Activated CD4-positive, alpha-beta T cell treated with anti-CD3 and anti-CD28 coated beads, Interleukin-2, amount 10 ng/mL, durations not matched to agents 7 days and 5 days (primary cell): ENCODE measurements at places on chromosomes 2 and 18.

- no peak for DNase-seq
These were observed 41.5 kb downstream of the YPEL5 start for GRCh38 chr2:30188292-30188691.

- no peak for DNase-seq
These were observed 147.0 kb downstream of the ESCO1 start for GRCh38 chr18:21453511-21453901.

DNA sequence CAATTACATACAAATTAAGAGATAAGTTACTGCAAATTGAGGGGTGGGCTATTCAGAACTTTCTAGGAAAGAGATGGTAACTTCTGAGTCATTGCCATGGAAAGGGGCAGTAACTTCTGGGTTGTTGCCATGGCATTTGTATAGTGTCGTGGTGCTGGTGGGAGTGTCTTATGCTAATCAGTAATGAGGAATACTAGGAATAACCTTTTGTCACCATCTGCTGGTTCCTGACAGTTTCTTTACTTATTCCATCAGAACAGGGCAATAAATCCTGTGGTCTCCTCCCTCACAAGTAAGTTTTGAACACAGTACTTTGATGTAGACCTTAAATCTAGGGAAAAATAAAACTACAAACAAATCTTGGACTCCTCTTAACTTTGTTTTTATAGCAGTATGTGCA lies 435.4 kb downstream of the BCL11A start:
- no peak for DNase-seq

DNA sequence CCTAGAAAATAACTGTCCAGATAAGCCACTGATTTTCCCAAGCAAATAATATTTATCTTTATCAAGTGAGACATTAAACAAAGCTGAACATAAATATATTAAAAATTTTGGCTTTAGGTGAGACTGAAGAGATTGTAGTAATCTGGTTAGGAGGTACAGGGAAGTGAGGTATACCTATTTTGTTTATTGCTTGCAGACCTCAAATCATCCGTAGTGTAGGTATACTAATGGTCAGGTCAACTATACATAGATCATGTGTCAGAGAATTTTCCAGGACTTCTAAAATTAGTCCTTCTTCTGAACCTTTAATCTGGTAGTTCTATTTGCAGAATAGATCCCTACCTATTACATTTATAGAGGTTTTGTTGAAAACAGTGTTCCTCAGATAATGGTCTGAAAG lies 41.5 kb downstream of the SP140 start:
- no peak for DNase-seq

DNA sequence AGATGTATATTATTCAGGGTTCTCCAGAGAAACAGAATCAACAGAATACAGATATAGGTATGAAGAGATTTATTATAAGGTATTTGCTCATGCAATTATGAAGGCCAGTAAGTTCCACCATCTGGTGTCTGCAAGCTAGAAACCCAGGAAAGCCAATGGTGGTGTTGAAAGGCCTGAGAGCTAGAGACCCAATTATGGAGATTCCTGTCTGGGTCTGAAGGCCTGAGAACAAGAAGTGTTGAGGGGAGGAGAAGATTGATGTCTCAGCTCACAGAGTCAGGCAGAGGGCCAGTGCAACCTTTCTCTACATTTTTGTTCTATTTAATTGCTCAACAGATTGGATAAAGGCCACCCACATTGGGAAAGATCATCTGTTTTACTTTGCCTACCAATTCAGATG lies 524.2 kb upstream of the CRIM1 start:
- no peak for DNase-seq

- DNase-seq = peak; percentile 56
These were observed at the start of gene SLC40A1 for GRCh38 chr2:189580658-189581353. Gene SLC40A1, minus strand, starts transcription at chr2:189580786. Its CDS starts 326 bp downstream, at chr2:189580460.

DNA sequence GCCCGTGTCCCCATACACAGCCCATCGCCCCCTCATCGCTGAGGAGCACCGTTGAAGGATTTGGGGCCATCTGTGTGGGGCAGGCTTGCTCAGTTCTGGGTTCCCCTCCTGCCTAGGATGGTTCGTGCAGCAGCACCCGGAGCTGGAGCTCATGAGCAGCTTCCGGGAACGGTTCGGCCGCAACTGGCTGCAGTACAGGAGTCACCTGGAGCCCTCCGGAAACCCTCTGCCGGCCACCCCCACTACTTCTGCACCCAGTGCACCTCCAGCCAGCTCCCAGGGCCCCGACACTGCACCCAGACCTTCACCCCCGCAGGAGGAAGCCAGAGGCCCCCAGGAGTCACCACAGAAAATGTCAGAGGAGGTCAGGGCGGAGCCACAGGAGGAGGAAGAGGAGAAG lies 10.3 kb downstream of the STK11IP start:
- no peak for DNase-seq

DNA sequence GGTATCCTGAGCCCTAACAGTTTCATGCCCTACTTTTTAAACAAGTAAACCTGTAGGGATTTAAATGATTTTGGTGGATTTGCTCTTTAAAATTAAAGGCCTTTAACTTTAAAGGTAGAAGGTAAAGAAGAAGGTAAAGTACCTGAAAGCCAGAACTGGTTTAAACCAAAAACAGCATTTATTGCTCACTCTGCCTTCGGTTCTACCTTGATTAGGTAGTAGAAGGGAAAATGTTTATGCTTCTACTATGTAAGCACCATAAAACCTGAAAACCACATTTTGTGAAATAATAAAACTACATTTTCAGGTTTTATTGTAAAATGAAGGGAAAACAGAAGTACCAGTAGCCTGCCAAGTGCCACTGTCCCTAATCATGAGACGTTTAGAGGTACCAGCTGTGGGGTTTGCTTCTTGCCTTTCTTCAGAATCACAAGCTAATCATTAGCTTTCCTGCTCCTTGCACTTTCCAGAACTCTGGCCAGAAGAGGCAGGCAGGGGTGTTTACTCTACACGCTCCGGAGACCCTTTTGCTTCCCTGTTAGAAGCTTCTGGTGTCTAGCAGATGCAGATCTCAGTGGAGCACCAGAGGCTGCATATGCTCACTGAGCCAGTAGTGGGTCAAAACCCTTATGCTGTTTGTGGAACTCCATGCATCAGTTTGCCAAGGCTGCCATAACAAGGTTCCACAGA lies 33.3 kb downstream of the RPIA start:
- DNase-seq = no peak

DNA sequence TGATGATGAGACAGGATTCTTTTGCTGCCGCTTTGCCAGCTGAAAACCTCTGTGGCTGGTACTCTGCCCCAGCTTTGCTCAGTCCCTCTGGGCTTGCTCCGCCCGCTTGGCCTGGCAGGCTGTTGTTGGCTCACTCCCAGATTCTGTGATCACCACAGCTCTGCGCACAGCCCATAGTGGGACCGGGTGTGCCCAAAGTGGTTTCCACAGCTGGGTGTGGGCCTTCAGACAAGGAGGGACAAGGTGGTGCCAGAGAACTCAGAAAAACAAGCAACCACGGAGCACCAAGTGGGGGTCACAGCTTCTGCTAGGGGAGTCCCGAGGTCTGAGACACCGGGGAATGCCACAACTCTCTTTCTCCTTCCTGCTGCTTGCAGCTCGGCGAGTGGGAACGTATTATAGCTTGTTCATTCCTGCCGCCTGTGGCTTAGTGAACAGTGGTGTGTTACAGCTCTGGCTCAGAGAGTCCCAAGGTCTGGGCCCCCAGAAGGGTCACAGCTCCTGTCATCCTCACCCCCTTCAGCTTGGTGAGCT lies 9.2 kb upstream of the KYNU start:
- no peak for DNase-seq

DNA sequence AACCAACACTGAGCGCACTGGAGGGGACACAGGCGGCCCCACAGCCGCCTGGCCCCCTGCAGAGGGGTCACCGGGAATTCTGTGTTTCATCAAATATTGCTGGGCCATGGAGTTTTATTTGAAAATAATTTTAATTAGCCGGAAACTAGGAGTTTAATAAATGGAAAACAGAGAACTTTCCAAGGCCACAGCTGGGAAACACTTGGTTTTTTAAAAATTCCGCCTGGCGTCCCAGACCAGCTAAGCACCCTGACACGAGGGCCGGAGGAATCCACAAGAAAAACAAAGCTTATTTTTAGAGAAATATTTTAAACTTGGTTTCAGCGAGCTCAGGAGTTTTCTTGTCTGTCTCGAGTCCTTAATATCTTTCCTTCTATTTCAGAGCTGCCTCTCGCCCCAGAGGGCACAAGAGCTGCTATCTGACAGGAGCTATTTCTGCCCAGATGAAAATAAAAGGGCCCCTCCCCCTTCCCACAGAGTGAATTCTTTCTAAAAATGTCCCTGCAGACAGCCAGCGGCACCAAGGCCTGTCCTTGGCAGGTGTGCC lies 8.2 kb downstream of the ZFP36L2 start:
- DNase-seq = no peak

DNA sequence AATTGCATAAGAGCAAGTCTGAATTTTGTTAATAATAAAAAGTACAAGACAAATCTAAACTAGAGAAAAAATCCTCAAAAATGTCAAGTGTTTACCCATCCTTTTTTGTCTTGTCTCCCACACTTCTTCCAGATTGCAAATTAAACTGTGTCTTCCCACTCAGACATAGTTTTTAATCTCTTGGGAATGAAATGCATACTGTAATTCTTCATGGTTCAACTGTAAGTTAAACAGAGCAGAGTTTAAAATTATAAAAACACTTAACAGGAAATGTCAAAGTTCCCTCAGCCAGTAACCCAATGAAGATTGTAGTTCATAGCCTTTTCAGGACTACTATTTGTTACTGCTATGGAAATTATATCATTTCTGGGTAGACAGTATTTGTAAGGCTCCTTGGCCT lies 171.8 kb downstream of the UBE2E3 start:
- DNase-seq = no peak

GRCh38 chr2:45741161-45741850 lies 89.8 kb downstream of the PRKCE start:
- no peak for DNase-seq

- DNase-seq = no peak
These were observed 266.8 kb upstream of the CCDC68 start for GRCh38 chr18:55226044-55226443.

GRCh38 chr2:110820128-110820527 lies 87.8 kb downstream of the ACOXL start:
- no peak for DNase-seq

GRCh38 chr2:64699712-64700111 lies 46.0 kb upstream of the SERTAD2 start:
- DNase-seq = no peak

DNA sequence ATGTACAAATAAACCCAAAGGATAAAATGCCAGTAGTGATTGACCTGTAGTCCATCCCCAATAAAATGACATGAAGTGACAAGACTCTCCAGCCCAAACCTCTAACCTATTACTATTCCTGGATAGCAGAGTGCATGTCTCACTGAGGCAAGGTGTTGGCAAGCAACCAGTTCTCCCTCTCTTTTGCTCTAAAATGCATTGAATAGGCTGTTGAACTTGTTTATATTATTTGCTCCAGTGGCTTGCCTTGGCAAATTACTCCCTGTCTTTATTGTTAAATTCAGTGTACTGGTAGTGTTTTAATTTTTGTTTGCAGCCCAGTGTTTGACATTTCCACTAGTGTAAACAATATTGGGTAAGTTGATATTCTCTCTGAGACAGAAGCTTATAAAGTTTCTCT lies 70.5 kb downstream of the CSRNP3 start:
- no peak for DNase-seq

DNA sequence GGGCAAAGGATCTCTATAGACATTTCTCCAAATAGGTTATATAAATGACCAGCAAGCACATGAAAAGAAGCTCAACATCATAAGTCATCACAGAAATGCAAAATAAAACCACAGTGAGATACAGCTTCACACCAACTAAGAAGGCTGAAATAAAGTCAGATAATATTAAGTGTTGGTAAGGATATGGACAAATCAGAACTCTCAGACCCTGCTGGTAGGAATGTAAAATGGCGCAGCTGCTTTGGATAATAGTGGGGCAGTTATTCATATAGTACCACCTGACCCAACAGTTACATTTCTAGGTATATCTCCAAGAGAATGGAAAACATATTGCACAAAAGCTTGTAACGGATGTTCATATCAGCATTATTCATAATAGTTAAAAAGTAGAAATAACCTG lies 14.0 kb downstream of the EPB41L5 start:
- no peak for DNase-seq

GRCh38 chr2:141703501-141703900 lies 427.3 kb downstream of the LRP1B start:
- no peak for DNase-seq

- no peak for DNase-seq
These were observed 7.7 kb upstream of the ALLC start for GRCh38 chr2:3650140-3650920.

GRCh38 chr18:38572554-38573111 lies 1007.0 kb upstream of the CELF4 start:
- DNase-seq = no peak

DNA sequence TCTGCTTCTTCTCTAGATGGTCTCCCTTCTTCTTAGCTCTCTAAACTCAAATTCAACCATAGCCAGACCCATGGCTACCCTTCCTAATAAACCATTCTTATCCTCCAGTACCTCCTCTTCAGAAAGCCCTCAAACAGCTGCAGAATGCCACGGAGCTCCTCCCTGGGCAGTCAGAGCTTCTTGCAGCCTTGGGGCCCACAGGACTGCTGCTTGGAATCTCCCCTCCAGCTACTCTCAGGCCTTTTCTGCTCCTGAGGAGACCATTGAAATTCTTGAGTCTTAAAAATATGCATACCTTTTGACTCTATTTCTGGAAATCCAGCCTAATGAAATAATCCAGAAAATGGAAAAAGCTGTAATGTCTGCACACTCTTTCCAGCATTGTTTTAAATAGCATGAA lies 30.7 kb downstream of the EFR3B start:
- DNase-seq = no peak

GRCh38 chr2:235052514-235053354 lies 100.9 kb downstream of the SH3BP4 start:
- DNase-seq = no peak

DNA sequence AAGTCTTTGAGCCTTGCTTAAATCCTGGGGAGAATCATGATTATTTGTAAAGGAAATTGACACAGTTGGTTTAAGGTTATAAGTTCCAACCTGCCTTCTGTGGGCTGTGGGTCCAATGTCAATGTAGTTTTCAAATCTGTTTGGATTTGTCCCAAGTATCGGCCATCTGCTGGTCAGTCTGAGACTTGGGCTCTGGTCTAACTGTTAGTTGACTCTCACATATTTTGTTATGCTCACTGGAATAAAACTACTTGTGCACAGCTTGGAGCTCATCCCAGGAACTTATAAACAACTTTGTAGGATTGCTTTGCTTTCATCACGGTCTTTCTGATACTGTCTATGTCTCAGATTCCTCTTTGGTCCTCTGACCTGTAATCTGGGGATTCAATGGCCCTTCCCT lies 1026.2 kb upstream of the ZEB2 start:
- DNase-seq = no peak
